ENCODE measurements at places on chromosomes 2 and 18.

DNA sequence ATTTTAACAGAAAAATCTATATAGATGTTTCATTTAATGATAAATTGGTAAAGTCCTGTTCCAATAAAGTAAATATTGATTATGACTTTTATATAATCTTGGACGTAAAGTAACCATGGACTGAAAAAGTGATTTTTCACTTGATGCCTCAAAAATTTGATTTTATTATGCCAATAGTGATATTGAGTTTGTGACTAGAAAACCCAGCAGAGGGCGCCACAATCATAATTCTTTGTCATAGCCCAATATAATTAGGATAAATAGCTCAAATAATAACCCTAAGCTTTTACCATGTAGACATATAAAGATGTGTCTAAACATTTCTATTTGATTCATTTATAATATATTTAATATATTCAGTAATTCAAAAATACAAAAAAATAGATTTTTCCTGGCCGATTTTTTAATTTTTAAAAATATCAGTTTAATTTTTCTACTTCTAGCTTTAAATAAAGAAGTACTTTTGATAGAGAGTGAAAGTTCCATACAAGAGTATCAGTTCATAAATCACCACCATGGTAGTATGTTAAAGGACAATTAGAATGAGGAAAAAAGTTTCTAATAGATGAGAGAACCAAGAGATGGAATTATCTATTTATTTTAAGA lies 30.7 kb downstream of the CAMKMT start:
- DNase-seq: no peak

DNA sequence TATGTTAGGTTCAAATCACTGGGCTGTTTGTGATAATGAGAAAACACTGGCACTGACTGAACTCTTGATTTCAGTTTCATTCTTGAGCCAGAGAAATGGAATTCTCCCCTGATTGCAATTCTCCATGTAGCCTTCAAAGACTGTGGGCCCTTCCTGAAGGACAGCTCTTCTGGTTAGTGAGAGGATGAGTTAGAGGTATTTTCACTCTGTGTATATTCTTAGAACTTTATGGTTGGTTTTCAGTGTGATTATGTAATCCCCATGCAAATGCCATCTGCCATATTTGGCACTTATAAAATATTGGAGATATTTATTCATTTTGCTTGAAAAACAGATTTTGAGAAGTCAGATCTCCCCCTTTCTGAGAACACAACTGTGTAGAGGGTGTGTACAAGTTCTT lies 323.7 kb downstream of the SLC4A3 start:
- no peak for DNase-seq

DNA sequence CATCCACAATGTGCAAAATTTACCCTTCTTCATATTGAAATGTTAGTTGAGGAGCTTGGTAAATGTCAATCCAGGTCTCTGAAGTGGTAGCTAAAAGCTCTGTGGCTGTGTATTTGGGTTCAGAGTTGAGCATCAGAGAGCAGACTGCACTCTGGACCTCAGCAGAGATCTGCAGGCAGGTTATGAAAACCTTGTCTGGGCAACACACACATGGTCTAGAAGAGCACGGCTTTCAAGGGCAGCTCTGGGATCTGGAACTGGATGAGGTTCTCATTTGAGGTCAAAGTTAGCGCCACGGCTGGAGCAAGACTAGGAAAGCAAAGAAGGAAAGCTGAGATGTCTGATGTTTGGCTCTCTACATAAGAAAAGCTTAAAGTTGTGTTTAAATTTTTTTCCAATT lies 243.0 kb downstream of the SH3BP4 start:
- DNase-seq: no peak

DNA sequence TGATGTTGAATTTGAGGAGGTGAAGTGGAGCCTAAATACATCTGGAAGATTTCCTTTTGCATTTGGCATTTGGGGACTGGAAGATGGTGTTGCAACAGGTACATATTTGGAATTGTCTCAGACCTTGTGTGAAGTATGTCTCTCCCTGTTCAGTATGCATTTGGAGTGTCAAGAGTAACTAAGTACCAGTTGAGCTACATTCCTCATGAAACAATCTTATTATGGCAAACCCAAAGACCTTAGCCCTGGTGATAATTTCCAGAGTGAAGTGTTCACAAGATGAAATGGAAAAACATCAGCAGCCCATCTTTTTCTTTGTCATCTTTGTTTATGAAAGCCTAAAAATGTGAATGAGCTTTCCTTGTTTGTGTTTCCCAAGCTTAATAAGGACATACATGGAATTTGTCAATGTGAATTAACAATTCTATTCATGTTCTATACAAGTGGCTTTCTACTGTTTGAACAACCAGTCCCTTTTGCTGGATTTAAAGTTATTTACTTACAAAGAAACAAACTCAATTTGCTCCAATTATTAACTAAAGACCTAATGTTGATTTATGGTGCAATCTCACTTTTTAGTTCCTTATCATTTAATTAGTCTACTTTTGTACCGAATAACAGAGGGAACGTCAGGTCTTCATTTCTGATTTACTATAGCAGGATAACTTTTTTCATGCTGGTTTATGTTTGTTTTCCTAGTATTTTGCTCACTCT lies 42.1 kb upstream of the PPP1R1C start:
- no peak for DNase-seq

DNA sequence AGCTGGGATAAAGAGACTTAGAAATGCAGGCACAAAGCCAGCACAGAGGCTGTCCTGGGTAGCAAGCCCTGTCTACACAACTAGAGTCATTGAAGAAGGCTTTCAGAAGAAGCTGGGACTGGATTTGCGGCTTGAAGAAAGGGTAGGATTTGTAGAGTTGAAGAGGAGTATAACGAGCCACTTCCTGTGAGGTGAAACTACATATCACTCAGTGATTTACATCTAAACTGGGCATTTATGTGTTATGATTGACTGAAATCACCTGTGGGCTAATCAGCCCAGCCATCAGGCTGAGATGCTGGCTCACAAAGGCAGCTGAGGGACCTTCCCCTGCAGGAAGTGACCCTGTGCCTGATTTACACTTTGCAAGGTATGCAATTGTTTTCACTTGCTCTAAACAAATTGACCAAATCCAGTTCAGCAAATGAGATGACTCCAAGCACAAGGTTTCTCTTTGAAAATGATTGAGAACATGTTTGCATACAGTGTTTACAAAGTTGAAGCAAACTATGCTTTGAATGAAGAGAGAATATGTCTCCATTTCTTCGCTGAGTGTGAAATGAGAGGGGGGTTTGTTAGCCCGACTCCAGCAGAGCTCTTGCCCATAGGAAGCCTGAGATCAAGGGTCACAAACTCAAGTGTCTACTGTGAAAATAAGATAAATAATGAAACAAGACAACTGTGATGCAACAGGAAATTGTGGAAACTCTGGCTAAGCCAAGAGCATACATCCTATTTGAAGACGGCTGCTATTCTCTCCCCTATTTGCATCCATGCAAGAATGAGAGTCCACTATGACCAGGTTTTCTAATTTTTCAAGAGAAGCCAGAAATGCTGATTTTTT lies 69.3 kb upstream of the HK2 start:
- peak; percentile 6 for DNase-seq

- DNase-seq: no peak
These were observed 192.4 kb downstream of the L3MBTL4 start for GRCh38 chr18:6222271-6222670.

- peak; percentile 93 for DNase-seq
These were observed 44.1 kb downstream of the ANKMY1 start for GRCh38 chr2:240513549-240514287.

- DNase-seq: no peak
These were observed 33.9 kb upstream of the EPG5 start for GRCh38 chr18:46001074-46001473.

- DNase-seq: no peak
These were observed 128.7 kb downstream of the TPO start for GRCh38 chr2:1541819-1542475.

DNA sequence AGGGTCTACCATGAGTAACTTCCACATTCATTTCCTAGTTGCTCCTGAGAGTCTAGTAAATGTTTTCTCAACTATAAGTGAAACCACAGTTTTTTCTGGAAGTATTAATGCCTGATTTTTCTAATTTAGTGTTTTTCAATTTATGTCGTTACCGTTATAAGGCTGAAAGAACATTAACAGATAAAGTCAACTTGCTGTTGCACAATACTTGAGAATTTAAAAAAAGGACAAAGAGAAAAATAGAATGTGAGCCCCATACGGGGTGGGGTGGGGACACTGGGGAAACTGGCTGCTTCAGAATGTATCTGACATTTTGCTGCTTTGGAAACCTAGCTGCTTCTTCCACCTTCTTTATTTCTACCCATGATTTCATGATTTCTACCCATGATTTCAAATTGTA lies 26.2 kb downstream of the CNOT11 start:
- no peak for DNase-seq

DNA sequence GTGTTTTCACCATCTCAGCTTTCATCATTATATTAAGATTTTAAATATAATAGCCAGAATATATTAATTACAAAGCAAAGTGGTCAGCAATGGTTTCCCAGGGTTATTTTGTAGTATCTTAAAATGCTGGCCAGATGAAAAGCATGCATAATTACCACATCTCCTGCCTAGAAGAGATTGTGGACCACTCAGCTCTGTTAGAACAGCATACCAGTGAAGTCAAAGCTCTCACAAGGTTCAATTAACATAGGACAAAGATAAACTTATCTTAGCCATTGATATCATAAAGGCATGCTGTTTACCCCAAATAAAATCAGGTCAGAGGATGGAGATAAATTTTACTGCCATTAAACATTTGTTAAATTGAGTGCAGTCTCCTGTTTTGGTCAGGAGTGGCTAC lies 19.3 kb upstream of the PDE1A start:
- no peak for DNase-seq

- DNase-seq: no peak
These were observed 76.6 kb upstream of the CAPN13 start for GRCh38 chr2:30883822-30884221.

GRCh38 chr2:60679036-60679780 lies 76.9 kb upstream of the PAPOLG start:
- DNase-seq: no peak

All from vagina (tissue), 2 donors.